ENCODE measurements at places on chromosomes 13 and 19.

GRCh38 chr13:43274881-43275280 lies 251.5 kb downstream of the DNAJC15 start:
- no peak for DNase-seq

GRCh38 chr13:75795274-75795673 lies 159.1 kb downstream of the LMO7 start:
- no peak for DNase-seq

- no peak for DNase-seq
Measured at GRCh38 chr19:45413497-45413896, 7.1 kb downstream of the POLR1G start.

DNA sequence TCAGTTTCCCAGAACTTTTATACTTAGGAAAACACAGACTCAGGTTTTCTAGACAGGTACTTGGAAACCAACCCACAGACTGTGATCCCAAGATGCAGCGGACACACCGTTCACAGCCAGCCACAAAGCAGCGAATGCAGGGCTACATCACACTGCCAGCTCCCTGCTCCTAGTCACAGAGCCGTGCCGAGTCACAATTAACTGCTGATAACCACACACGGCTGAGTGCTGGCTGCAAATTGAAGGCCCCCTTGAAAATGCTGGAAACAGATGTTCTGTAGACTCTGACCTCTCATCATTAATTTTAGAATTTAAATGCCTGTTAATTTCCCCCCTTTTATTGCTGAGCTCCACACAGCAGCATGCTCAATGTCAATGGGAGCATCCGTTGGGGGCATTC lies 78.6 kb upstream of the SIAH3 start:
- no peak for DNase-seq

- DNase-seq, result no peak
Measured at GRCh38 chr19:38686530-38686888, 39.1 kb downstream of the ACTN4 start.

- DNase-seq, result no peak
Measured at GRCh38 chr19:34337739-34338138, 27.3 kb upstream of the GPI start.

- no peak for DNase-seq
Measured at GRCh38 chr19:10508036-10508435, 4.9 kb upstream of the KEAP1 start.

- no peak for DNase-seq
Measured at GRCh38 chr13:89750371-89750770, 1597.1 kb upstream of the MIR17HG start.

DNA sequence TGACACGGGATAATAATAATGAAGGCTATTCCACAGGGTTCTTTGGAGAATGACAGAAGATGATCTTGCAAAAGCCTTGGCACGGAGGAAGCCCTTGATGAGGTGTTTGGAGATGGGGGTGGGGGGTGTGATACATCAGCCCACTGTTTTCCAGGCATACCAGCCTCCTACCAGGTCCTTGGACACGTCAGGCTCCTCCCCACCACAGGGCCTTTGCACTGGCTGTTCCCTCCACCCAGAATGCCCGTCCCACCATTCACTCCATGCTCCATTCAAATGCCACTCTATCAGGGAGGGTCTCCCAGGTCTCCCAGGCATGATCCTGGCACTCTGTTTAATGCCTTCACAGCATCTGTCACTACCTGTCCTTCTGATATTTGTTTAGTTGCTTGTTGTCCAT lies 2.7 kb downstream of the WIZ start:
- DNase-seq, result no peak

Data from NCI-H1417 treated with DMSO at 0.1 percent for 48 hours (cell line).